ENCODE measurements at places on chromosomes 4 and X. TPM values are rescaled to one million over a fixed set of nuclear protein-coding genes. Genes with fewer than 3 reads are reported as not detected.

GRXCR1 gene
- total RNA-seq = not detected

MGARP gene
- total RNA-seq = 0.78 TPM

GRCh38 chrX:71070531-71070930 lies 2.4 kb upstream of the SNX12 start:
- no peaks in the 10 kb centered on the region for H3K36me3 ChIP-seq
- no peak for DNase-seq
- no peak overlapping the region for H3K4me3 ChIP-seq
- no peaks in the 10 kb centered on the region for H3K27me3 ChIP-seq
- H3K27ac ChIP-seq = no peak overlapping the region

DNA sequence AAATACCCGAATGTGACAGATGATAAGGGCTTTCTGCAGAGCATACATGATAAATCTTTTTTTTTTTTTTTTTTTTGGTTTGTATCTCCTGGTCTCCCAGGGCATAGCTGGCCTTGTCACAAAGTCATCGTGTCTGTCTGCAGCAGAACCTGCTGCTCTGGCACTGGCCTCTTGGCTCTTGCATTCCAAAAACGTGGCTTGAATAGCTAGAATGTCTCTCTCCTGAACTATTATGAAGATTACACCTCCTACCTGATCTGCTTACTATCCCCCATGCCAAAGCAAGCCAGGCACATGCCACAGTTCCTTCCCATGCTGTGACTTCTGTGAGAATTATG lies 50.4 kb upstream of the SCRG1 start:
- no peak overlapping the region for H3K27ac ChIP-seq
- H3K4me3 ChIP-seq = no peak overlapping the region
- no peaks in the 10 kb centered on the region for H3K27me3 ChIP-seq

- H3K27me3 ChIP-seq = no peaks in the 10 kb centered on the region
- peaks cover 9% of the 10 kb centered on the region for H3K4me1 ChIP-seq
- no peak overlapping the region for H3K27ac ChIP-seq
- no peak for DNase-seq
These were observed 1463.3 kb downstream of the C4orf33 start for GRCh38 chr4:130559268-130559667.

DNA sequence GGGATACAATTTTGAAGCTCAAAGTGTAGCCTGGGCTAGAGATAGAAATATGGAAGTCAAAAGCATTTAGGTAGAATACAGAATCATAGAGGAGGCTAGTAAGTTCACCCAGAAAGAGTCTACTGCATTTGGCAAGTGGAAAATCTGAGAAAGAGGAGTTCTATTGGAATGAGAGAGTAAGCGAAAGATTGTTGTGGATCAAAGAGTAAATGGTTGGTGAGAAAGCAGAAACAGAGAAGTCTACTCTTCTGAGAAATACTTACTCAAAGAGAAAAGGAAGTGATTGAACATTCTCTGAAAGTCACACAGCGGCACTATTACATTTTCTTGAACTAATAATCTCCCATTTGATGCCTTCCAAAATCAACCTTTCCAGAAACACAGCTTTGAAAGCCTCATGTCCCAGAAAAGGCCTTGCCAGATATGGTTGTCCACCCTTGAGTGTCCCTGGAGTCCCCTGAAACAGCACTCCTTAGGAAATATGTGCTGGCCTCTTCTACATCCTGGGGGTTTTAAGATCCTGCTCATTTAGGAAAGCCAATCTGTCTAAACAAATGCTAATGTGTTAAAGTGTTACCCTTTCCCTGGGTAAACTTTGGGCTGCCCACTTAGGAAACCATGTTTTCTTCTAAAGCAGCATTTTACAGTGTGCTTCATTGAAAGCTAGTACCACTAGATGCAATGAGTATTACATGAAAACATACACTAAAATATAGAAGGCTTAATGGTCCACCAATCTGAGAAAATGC lies 132.6 kb downstream of the INPP4B start:
- no peaks in the 10 kb centered on the region for H3K27me3 ChIP-seq
- H3K4me3 ChIP-seq = no peak overlapping the region
- DNase-seq = no peak
- H3K4me1 ChIP-seq = peaks cover 7% of the 10 kb centered on the region
- H3K27ac ChIP-seq = no peak overlapping the region

GRCh38 chrX:68652326-68653170 lies 5.1 kb downstream of the STARD8 start:
- no peak overlapping the region for H3K4me3 ChIP-seq
- H3K27ac ChIP-seq = no peak overlapping the region
- DNase-seq = no peak
- no peaks in the 10 kb centered on the region for H3K36me3 ChIP-seq
